ENCODE measurements at places on chromosomes 5 and 9.

DNA sequence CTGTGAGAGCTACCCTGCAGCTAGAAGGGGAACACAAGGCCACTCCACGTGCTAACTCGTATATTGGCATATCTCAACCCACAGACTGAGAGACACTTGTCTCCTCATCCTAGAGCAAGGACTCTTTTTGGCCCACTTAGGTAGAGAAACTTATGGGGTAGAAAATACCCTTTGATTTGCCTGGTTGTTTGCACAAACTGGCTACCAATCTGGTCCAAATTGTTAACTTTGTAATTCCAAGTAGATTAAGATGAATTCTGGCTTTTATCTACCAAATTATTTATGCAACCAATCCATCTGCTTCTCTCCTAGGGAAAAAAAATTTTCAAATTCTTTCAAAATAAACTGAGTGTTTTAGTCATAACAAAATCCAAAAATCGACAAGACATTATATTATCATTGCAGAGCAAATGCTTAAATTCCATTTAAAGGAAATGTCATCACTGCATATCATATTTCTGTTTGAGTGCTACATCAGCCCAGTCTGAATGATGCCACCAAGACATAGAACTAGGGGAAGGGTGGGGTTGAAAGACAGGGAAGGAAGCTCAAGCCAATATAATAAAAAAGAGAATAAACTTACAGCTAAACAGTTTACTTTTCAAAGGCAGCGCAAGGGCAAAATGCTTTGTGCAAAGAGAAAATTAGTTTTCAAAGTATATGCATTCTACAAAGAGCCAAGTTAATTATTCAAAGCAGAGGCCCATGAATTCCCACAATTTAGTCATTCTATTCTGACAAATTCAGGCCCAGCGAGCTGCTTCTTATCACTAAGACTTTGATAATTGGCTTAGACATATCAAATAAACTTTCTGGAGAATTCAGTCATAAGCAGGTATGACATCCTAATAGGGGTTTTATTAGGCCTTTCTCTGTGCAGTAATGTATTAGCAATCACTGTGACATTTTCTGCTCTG is 198.0 kb downstream of the CAAP1 start:
- DNase-seq = no peak

- no peak for DNase-seq
Measured at GRCh38 chr5:162025312-162025711, 42.3 kb upstream of the GABRG2 start.

DNA sequence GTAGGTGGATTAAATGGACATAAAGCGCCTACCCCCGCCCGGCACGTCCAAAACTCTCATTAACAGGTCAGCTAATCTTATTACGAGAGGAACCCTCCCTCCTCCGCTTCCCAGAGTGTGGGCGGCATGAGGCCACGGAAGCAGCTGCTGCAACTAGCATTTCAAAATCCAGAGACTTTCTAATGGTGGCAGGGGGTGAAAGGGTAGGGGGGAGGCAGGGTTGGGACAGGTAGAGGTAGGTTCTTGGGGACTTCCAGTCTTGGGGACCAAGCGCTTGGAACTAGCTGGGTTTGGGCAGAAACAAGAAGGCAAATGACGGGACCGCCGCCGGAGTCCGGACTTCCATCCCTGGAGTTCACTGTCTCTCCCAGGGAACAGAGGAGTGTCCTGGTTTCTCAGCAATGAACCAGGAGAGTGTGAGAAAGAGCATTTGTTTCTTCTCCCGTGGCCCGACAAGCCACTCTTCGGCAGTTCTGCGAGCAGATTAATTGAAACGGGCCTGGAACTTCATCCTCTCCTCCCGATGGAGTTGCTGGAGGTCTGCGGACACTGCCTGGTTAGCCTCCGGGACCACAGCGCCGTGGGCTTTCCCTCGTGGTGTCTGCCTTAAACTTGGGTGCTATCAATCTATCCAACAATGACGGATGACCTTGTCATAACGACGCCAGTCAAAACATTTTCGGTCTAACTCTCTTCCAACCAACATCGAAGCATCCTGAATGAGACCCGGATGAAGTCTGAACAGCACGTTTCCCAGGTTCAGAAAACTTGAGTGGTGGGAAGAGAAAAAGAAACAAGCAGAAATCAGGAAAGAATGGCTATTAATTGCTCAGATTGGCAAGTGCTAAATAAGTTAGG is 1.6 kb upstream of the PRDM6 start:
- no peak for DNase-seq

DNA sequence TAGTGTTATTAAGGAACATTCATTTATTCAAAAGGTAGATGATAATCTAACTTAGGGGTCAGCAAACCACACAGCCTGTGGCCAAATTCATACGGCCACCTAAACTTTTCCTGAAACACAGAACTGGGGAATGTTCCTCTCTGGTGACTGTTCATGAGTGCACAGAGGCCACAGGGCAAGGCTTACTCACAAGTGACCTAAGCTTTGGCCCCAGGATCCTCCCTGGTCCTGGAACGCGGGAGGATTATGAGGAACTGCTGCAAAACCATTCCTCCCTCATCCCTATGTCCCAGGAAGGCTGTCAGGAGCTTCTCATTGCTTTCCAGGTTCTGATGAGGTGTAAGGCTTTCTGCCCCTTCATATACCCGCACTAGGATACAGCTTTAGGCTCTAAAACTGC is 397.6 kb downstream of the SEMA5A start:
- DNase-seq = no peak

DNA sequence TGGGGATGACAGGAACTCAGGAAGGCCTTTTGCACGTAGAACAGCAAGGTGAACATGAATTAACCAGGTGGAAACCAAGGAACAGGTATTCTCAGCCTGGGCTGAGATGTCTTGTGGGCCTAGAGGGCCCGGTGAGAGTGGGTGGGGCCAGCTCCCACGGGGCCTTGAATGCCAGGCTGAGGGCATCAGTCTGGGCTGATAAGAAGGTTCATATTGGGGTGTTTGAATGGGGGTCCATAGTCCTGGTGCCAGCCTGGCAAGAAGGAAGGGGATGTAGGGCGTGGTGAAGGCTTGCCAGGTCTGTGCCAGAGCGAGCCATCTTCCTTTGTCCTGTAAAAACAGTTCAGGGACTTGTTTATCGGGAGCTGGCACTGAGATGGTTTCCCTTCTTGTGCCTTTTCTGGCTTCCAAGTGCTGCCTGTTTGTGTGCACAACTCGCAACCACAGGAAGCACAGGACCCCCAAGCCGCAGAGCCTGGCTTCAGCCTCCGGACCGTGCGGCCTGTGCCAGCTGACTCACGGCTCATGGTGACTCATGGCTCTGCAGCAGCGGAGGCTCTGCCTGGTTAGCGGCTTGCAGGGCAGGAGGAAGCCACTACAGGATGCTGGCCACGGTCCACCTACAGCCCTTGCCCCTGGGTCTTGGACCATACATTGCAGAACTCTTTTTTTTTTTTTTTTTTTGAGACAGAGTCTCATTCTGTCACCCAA is 2.4 kb downstream of the CARD19 start:
- no peak for DNase-seq

- DNase-seq = peak; percentile 13
Measured at GRCh38 chr5:10233505-10233904, 16.2 kb downstream of the ATPSCKMT start.

GRCh38 chr5:139855451-139855850 is 59.8 kb downstream of the PSD2 start:
- no peak for DNase-seq

- DNase-seq = no peak
Measured at GRCh38 chr9:113409481-113409880, 994 bp downstream of the POLE3 start.

GRCh38 chr5:167587772-167588437 is 703.5 kb upstream of the WWC1 start:
- peak; percentile 66 for DNase-seq

DNA sequence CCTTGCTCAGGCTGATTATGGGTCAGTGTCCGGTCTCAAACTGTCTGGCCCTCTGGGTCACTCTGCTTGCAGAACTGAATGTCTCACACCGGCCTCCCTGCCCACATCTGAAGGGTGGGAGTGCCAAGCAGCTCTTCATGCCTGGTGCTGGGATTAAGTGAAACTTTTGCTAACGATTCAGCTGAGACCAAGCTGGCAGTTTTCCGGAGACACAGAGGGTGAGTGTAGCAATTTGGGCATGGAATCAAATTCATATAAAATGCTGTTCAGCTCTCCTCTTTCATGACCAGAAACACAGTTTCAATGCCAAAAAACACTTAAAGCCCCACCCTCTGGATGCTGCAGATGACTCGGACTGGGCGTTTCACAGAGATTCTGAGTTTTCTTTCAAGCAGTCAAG is 207.5 kb downstream of the NXNL2 start:
- no peak for DNase-seq

DNA sequence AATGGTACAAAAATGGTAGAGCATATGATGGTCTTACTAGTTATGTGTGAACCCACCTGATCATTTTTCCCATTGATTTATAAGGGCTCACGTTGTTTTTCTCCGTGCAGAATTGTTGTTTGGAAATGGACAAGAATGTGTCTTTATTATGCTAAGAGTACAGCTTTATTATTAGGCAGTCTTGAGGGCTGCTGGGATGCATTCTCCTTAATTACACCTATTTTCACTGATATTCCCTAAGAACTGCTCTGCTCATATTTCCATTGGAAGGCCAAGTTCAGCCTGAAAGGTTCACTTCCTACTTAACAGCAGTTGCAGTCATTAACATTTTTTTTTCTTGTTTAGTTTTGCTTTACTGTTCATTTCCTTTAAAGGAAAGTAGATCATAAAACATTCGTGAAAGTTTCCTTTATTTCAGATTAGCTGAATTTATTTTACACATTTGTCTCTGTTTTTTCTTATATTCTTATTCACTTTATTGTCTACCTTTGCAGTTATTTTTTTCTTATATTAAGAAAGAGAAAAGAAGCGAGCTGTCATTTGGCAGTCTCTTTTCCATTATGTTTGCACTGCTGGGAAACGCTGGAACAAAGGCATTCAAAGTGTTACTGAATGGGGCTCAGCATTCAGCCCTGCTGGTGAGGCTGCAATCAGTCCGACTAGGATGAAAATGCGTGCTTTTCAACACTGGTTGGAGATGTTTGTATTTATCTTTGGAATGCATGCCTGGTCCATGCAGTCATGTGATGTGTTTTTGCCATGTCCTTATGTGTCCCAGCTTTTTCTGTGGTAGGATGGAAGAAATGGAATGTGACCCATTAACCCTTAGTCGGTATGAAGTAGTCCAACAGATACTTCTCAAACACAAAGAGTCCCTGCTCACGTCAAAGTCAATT is 602.7 kb upstream of the ZNF608 start:
- DNase-seq = no peak

DNA sequence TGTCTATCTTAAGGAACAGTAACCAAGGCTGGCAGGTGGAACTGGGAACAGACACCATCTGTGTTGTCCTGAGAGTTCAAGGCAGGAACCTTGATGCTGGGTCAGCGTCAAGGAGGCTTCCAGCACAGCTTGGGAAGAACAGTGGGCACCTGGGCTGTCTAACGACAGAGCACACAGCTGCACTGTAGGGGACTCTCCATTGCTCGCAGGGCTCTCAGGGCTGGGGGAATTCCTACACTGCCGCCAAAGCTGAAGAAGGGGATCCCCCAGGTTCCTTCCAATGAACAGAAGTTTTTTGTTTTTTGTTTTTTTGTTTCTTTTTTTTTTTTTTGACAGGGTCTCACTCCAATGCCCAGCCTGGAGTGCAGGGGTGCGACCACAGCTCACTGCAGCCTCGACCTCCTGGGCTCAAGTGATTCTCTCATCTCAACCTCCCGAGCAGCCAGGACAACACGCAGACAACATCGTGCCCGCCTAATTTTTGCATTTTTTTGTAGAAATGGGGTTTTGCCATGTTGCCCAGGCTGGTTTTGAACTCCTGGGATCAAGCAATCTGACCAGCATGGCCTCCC is 81.9 kb downstream of the PTPN3 start:
- no peak for DNase-seq

- DNase-seq = peak; percentile 98
Measured at GRCh38 chr9:89677702-89678395, 73.0 kb downstream of the GADD45G start.

DNA sequence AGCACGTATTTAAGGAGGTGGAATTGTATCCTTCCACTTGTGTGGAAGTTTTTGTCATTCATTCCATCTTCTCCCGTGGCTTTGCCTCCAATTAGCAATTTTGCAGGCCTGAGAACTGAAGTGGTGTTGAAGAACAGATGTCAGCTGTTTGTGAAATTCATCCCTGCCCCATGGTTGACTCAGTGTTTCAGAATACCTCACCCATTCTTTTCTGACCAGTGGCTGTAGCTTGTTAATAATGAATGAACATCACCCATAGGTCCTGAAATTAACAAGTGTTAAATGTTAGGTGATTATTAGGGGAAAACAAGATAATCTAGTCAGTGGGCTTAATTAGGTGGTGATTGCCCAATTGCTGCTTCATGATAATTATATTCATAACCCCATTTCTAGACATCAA is 11.7 kb downstream of the ZNF462 start:
- DNase-seq = no peak

- no peak for DNase-seq
Measured at GRCh38 chr9:77910194-77910621, 121.4 kb downstream of the GNAQ start.

- DNase-seq = peak; percentile 88
Measured at GRCh38 chr5:142316051-142316450, 8.8 kb downstream of the SPRY4 start.

DNA sequence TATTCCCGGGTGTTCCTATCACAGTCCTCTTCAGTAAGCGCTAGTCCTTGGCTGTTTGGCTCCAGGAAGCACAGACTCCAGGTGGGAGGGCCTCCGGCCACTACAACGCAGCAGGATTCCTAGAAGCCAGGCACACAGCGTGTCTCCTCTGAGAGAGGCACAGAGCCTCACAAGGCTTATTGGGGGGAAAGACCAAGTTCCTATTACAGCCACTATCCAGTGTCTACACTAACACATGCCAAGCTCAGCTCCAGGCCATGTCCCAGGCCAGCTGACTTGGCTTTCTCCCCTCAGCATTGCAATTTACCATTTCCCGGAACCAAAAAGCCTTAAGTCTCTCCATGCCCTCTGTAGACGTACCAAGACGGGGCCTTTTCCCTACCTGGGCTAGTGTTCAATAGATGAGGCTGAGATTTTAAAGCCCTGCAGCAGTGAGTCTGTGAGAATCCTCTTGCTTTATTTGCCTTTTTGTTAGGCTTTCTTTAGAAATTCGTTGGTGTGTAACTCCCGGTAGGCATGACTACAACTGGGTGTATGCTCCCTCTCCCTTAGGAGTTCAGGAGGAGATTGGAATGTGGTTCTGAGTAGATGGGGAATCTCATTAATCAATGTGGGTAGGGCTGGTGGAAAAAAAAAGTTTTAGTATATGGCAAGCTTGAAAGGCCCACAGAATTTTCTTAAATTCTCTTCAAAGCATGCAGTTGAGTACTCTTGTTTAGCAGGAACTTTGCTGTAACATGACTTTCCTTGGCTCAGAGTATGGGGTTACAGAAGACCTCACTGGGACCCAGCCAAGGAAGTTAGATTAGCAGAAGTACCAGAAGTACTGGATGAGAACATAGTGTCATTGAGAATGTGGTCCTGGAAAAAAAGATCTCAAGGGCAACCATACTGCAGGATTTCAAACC is 84.3 kb upstream of the SLC1A3 start:
- no peak for DNase-seq

- DNase-seq = no peak
Measured at GRCh38 chr9:124723352-124723751, 47.8 kb downstream of the NR6A1 start.

GRCh38 chr5:73783828-73784227 is 157.8 kb downstream of the ARHGEF28 start:
- no peak for DNase-seq

All from NCI-H2081 (cell line).